Caco-2 (cell line): ENCODE measurements at places on chromosomes 6 and 20. TPM values are rescaled to one million over a fixed set of nuclear protein-coding genes. Genes with fewer than 3 reads are reported as not detected.

The ZSCAN23 gene
- not detected in 2 replicates for total RNA-seq

The PRPH2 gene
- not detected in 2 replicates for total RNA-seq

The DBNDD2 gene
- total RNA-seq, result 71.0 and 74.3 TPM in 2 replicates

The FAM209B gene
- total RNA-seq, result not detected in 2 replicates

The UNC5CL gene
- 4.5 and 5.5 TPM in 2 replicates for total RNA-seq

The TLDC2 gene
- total RNA-seq, result 0.14 TPM in 1 of 2 replicates, not detected in the other

The PTCHD4 gene
- total RNA-seq, result not detected in 2 replicates
